ENCODE measurements at places on chromosomes 16 and 17. TPM values are rescaled to one million over a fixed set of nuclear protein-coding genes. Genes with fewer than 3 reads are reported as not detected.
A peak's percentile ranks its signal among the peaks of the same experiment; 100 is the strongest.

ENPP7 gene
- not detected for total RNA-seq

- no peak overlapping the region for H3K27ac ChIP-seq
- no peak for DNase-seq
- H3K36me3 ChIP-seq, result no peaks in the 10 kb centered on the region
- no peak overlapping the region for H3K4me3 ChIP-seq
- H3K4me1 ChIP-seq, result no peaks in the 10 kb centered on the region
Measured at GRCh38 chr17:79137789-79138165, 63.2 kb downstream of the ENGASE start.

- H3K27me3 ChIP-seq, result no peaks in the 10 kb centered on the region
- H3K4me1 ChIP-seq, result peaks cover 62% of the 10 kb centered on the region
- no peaks in the 10 kb centered on the region for H3K36me3 ChIP-seq
- H3K27ac ChIP-seq, result peak overlapping the region; percentile 92
- no peak overlapping the region for H3K4me3 ChIP-seq
Measured at GRCh38 chr17:42518755-42519545, 17.1 kb upstream of the NAGLU start.

NPTX1 gene
- total RNA-seq, result not detected

GRCh38 chr16:66483689-66484452, 56.8 kb downstream of the BEAN1 start:
- peak; percentile 77 for DNase-seq
- no peaks in the 10 kb centered on the region for H3K4me1 ChIP-seq

DNA sequence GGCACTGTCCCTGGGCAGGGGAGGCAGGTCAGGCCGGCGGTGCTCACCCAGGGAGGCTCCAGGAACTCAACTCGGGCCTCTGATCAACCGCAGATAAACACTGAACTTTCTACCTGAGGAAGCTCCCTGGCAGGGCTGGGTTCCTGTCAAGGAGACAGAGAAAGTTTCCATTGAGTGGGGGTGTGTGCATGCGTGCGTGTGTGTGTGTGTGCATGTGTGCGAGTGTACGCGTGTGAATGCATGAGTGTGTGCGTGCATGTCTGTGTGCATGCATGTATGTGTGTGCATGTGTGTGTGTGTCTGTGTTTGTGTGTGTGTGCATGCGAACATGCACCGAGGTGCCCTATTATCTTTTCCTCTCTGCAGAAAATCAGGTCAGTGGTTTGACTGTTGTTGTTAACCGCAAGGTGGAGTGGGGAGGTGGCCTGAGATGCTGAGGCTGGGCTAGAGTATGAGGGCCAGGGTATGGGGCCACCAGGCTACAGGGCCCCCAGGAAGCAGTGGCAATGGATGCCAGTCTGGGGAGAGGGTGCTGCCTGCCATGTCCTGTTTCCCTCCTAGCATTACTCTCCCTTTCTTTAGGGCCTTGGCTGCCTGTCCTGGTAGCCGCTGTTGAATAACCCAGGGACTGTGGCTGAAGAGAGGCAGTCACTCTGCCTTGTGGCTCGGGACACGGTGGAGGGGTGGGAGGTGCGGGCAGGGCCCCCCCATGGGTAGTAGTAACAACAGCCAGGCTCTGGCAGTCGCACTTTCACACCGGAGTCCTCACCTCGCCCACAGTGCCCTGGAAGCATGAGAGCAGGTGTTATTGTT, 24.0 kb downstream of the CCR7 start:
- peak overlapping the region; percentile 90 for H3K27ac ChIP-seq
- peaks cover 37% of the 10 kb centered on the region for H3K4me1 ChIP-seq
- H3K36me3 ChIP-seq, result no peaks in the 10 kb centered on the region
- peak; percentile 25 for DNase-seq
- H3K4me3 ChIP-seq, result no peak overlapping the region

SMURF2 gene
- 21.8 TPM for total RNA-seq

ACSM5 gene
- total RNA-seq, result 2.2 TPM

GRCh38 chr17:2050300-2051060, 4.4 kb upstream of the HIC1 start:
- peak; percentile 86 for DNase-seq
- peak overlapping the region; percentile 53 for H3K4me3 ChIP-seq
- no peaks in the 10 kb centered on the region for H3K27me3 ChIP-seq
- peaks cover 10% of the 10 kb centered on the region for H3K4me1 ChIP-seq

DNA sequence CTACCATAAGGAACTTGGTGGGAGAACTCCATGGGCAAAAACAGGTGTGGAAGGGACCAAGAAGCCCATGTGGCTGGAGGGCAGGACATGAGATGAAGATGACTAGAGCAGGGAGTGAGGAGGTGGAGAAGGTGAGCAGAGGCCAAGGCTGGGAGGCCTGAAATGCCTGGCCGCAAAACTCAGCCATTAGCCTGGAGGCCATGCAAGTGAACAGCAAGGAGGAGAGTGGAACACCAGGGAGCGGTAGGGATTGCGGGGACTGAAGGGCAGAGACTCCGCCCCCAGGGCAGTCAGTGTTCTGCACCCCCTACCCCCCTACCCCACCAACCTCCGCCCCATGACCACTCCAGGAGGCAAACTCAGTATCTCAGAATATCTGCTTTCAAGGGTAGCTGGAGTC, 17.0 kb downstream of the BCL7C start:
- H3K4me3 ChIP-seq, result no peak overlapping the region
- peaks cover 12% of the 10 kb centered on the region for H3K4me1 ChIP-seq
- no peak overlapping the region for H3K27ac ChIP-seq
- DNase-seq, result no peak
- no peaks in the 10 kb centered on the region for H3K36me3 ChIP-seq
- H3K27me3 ChIP-seq, result no peaks in the 10 kb centered on the region

GRCh38 chr17:34252444-34253138, 2.5 kb upstream of the CCL2 start:
- H3K27ac ChIP-seq, result no peak overlapping the region
- H3K36me3 ChIP-seq, result no peaks in the 10 kb centered on the region
- peak; percentile 89 for DNase-seq
- H3K27me3 ChIP-seq, result no peaks in the 10 kb centered on the region

DNA sequence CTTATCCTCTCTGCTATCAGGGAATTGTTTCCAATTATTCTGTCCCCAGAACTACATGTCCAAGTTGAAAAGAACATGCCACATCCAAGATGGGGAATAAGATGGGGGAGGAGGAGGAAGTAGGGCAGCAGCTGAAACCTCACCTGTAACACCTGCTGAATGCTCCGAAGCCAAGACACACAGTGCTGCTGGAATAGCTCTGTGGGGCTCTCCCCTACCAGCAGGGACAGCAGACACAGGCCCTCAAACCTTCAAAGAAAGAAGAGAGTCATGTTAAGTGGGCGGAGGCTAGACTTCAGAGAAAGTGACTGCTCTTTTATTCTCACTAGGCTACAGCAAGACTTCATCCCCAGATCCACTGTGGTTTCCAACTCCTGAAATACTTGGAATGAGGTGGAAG, 13.2 kb downstream of the PELP1 start:
- H3K27me3 ChIP-seq, result no peaks in the 10 kb centered on the region
- H3K27ac ChIP-seq, result no peak overlapping the region
- H3K36me3 ChIP-seq, result no peaks in the 10 kb centered on the region
- no peaks in the 10 kb centered on the region for H3K4me1 ChIP-seq

DNA sequence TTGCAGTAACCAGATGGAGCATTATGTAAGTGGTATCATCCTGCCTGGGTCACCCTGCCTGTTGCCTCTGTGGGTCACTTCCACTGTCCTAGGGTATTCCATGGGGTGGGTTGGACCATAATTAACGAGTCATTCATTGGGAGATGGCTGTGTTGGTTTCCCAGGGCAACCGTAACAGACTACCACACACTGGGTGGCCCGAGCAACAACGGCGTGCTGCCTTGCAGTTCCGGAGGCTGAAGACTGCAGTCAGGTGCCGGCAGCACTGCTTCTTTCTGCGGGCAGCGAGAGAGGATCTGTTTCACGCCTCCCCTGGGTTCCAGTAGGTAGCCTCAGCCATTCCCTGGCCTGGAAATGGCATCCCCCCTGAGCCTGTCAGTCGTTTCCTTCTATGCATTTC, 28.9 kb upstream of the CMIP start:
- no peaks in the 10 kb centered on the region for H3K27me3 ChIP-seq
- DNase-seq, result no peak
- no peak overlapping the region for H3K27ac ChIP-seq
- H3K36me3 ChIP-seq, result no peaks in the 10 kb centered on the region

WDR45B gene
- 86.9 TPM for total RNA-seq

GRCh38 chr16:54647216-54647615, 283.4 kb upstream of the IRX5 start:
- no peak overlapping the region for H3K27ac ChIP-seq
- H3K4me1 ChIP-seq, result no peaks in the 10 kb centered on the region
- H3K4me3 ChIP-seq, result no peak overlapping the region
- H3K36me3 ChIP-seq, result no peaks in the 10 kb centered on the region
- no peaks in the 10 kb centered on the region for H3K27me3 ChIP-seq

KRTAP1-5 gene
- total RNA-seq, result not detected

MKS1 gene
- 19.9 TPM for total RNA-seq
